ENCODE measurements at places on chromosomes 3 and 15.
A peak's percentile ranks its signal among the peaks of the same experiment; 100 is the strongest.

- no peak for DNase-seq
Measured at GRCh38 chr15:64843991-64844390, 2.3 kb downstream of the PLEKHO2 start.

DNA sequence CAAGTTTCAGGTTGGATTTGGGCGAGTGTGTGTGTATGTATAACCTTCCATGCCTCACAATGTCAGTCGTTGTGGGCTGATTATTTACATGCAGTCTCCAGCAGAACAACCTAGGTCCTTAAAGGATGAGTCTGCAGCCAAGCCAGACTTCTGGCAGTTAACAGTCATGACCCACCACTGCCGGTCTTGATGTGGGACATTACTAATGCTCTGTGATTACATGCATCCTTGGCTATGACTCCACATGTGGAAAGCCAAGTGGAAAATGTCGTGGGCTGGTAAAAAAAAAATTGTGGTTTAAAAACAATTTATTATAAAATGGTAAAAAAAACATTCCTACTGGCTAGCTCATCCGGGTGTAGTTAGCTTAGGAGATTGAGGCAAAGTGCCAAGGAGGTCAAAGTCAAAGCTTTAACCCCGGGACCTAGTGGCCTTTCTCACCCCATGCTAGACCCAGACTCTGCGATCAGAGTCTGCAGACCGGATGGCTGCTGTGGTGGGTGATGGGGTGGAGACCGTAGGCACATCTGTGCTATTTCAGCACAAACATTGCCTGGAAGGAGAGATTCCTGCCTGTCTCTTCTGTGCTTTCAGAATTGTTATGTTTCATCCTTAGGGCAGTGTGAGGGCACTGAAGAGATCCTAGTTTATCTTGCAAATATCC is 6.8 kb downstream of the RARRES1 start:
- DNase-seq: no peak

DNA sequence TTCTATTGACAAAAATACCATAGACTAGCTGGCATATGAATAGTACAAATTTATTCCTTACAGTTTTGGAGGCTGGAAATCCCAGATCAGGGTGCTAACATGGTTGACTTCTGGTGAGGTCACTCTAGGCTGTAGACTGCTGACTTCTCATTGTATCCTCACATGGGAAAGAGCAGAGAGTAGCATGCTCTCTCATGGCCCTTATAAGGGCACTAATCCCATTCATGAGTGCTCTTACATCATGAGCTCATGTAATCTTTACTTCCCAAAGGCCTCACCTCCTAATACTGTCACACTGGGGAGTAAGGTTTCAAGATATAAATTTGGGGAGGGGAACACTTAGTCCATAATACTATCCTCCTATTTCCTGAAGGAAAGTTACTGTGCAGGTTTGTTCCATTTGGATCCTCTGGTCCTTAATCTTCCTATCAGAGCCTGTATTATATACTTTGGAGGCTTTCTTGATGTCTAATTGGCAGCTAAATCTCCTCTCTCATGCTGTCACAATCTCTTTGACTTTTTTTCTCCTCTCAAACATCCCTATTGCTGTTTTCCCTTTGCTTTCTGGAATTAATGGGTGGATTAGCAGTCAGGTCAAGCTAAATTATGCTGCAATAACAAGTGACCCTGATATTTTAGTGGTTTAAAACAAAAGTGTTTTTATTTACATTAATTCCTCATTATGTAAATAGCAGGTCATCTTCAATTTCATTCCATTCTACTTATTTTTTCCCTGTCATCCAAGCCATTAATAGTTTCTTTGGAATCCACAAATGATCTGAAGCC is 23.1 kb upstream of the LEKR1 start:
- DNase-seq: no peak

DNA sequence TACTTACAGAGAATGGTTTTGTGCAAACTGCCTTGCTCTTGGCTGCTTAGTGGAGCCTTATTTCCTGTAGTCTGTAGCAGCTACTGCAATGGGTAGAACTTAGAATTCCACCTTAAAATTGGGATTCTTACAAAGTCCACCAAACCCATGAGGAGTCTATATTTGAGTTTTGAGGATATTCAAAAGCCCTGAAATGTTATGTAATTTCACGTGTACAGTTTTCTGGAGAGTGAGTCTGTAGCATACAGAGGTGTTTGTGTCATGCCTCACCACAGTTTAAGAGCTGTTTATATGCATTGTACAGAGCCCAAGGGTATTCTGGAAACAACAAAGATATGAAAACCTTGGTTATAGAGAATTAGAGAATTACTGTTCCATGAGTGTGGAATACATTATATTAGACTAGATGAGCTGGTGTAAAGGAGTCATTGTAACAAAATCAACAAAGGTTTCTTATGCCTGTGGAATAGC is 114.4 kb downstream of the MBNL1 start:
- no peak for DNase-seq

- DNase-seq: no peak
Measured at GRCh38 chr15:39747326-39747725, 35.3 kb downstream of the FSIP1 start.

DNA sequence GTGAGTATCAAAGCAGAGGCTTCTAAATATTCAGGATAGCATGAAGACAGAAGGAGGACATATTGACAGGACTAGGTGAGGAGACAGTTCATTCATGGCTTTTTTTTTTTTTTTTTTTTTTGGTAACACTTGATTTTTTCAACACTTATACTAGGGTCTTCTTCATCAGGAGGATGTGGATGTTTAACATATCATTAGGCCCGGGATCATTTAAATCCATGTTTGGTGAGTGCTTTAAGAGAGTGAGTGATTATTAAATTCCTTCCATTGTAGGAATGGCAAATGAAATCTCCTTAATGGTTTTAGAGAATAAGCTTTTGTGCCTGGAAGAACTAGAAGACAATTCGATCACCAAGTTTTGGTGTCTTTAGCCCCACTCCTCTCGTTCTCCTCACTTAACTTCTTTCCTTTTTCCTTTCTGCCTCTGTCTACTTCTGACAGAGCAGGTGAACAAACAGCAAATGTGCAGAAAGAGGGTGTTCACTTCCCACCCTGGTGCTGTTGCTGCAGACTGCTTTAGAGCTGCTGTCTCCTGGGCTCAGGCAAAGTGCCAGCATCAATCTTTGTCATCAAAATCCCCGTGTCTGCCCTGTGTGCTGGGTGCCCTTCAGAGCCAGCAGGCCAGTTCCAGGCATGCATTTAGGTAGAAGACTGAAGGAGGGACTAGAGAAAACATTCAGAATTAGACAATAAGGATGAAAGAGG is 35.6 kb upstream of the RAB11A start:
- DNase-seq: no peak

- DNase-seq: no peak
Measured at GRCh38 chr3:43093974-43094373, 11.9 kb downstream of the POMGNT2 start.

GRCh38 chr3:133881492-133881891 is 14.2 kb downstream of the RAB6B start:
- no peak for DNase-seq

DNA sequence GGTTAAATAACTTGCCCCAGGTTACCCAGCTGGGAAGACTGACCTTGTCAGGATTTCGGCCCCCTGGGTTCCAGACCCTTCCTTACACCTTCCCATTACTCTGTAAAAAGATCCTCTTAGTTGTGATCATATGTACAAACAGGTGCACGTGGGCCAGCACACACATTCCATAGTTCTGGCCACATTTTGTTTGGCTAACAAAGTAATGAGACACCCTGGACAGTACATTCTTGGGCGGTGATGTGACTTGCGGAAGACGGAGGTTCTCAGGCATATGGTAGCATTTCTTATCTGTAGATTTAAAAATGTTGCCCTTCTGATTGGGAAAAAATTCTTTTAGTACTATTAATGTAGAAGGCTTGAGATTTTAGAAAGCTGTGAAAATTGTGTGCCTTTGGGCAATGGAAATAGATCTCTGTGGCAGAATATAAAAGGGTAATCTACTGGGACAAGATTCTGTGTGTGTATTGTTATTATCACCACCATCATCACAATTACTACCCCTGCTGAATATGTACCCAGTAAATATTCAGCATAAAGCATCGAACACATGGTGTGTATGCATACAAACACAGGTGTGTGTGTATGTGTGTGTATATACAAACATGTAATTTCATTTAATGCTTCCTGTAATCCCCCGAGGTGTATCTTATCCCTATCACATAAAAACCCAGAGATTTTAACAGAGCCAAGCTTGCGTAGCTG is 205.4 kb upstream of the UBE2E1 start:
- DNase-seq: peak; percentile 1

GRCh38 chr15:80750575-80750974 is 28.6 kb upstream of the CEMIP start:
- no peak for DNase-seq

GRCh38 chr3:23389089-23389488 is 186.0 kb downstream of the UBE2E2 start:
- DNase-seq: peak; percentile 15

DNA sequence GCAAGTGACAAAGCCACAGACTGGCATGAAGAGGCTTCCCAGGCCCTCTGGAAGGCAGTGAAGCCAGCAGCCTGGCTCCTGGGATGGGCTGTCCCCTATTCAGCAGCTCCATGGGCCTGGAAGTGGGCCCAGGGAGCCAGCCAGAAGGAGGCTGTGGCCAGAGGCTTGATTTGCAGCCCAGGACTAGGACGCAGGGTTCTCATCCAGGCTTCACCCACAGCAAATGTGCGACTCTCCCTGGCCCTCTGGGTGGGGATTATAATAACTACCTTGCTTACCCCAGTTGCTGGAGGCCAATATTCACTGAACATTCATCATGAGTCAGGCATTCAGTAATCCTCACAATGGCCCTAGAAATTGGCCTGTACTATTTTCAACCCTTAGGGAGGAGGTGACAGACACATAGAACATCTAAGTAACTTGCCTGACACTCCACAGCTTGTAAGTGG is 24.6 kb upstream of the SRP14 start:
- DNase-seq: no peak

- no peak for DNase-seq
Measured at GRCh38 chr15:68309024-68309423, 31.5 kb downstream of the FEM1B start.

- DNase-seq: no peak
Measured at GRCh38 chr3:194738254-194739093, 52.8 kb downstream of the FAM43A start.

GRCh38 chr3:127217596-127218453 is 24.9 kb downstream of the PRR23E start:
- no peak for DNase-seq

- no peak for DNase-seq
Measured at GRCh38 chr15:79606831-79607355, 174.8 kb downstream of the MINAR1 start.

DNA sequence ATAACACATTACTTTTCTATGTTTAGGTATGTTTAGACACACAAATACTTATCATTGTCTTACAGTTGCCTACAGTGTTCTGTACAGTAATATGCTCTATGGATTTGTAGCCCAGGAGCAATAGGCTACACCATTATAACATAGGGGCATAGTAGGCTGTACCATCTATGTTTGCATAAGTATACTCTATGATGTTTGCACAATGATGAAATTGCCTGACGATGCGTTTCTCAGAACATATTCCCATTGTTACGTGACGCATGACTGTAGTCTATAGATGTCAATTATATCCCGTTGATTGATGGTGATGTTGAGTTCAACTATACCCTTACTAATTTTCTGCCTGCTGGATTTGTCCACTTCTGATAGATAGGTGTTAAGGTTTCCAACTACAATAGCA is 139.4 kb upstream of the PFN2 start:
- DNase-seq: peak; percentile 65

DNA sequence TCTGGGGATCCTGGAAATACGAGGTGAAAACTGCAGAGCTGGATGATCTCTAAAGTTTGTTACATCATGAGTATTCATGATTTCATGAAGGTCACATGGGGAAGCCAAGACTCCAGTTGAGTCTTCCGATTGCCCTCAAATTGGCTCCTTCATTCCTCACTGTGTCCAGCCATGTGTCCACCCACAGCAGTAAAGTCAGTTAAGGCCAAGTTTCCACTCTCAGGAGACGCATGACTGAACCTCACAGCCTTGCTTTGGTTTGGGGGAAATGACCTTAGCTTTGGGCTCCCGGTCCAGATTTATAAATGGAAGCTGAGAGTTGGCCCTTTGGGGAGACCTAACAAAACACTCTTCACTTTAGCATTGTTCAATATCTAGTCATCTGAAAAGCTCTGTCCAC is 289.7 kb upstream of the MCTP2 start:
- no peak for DNase-seq

DNA sequence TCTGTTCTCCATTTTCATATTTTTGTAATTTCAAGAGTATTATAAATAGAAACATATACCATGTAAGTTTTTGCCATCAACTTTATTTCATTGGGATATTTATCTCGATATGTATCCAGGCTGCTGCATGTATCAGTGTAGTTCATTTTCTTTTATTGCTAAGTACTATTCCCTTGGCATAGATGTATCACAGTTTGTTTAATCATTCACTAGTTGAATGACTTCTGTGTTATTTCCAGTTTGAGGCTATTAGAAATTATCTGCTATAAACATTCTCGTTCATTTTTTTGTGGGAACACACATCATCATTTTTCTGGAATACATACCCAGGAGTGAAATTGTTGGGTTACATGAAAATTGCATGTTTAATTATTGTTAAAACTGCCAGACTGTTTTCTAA is 18.5 kb upstream of the TGFBR2 start:
- no peak for DNase-seq

- DNase-seq: no peak
Measured at GRCh38 chr3:64238971-64239667, 13.9 kb upstream of the PRICKLE2 start.

DNA sequence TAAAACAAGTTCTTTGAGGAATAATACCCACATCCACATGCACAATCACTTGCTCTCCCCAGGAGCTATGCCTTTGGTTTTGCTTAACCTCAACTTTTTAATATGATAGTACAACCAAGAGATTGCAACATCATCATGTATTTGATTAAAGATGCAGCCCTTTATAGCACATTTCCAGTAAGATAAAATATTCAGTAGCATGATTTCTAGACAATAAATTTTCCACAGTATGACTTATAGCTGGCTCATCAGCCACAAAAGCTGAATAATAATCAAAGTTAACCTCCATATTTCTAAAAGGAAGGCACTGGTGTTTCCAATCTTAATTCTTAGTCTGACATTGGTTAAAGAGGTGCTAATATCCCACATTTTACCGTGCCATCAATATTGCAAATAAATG is 622.5 kb downstream of the TBL1XR1 start:
- no peak for DNase-seq

All from NCI-H2081 treated with DMSO at 0.1 percent for 48 hours (cell line).